Stimulated activated CD4-positive, alpha-beta T cell treated with anti-CD3 and anti-CD28 coated beads, Interleukin-4, amount 100 ng/mL, for 24 hours (primary cell): ENCODE measurements at places on chromosomes 1 and 21.

- DNase-seq: no peak
Observed at GRCh38 chr1:25003457-25004190, 73.5 kb upstream of the RUNX3 start.

- DNase-seq: no peak
Observed at GRCh38 chr1:3345792-3346191, 108.7 kb upstream of the ARHGEF16 start.

- no peak for DNase-seq
Observed at GRCh38 chr1:161973924-161974845, 49.5 kb downstream of the OLFML2B start.

- DNase-seq: no peak
Observed at GRCh38 chr21:18468790-18469189, 65.2 kb upstream of the TMPRSS15 start.

- DNase-seq: no peak
Observed at GRCh38 chr21:21018821-21019220, 20.6 kb downstream of the NCAM2 start.

DNA sequence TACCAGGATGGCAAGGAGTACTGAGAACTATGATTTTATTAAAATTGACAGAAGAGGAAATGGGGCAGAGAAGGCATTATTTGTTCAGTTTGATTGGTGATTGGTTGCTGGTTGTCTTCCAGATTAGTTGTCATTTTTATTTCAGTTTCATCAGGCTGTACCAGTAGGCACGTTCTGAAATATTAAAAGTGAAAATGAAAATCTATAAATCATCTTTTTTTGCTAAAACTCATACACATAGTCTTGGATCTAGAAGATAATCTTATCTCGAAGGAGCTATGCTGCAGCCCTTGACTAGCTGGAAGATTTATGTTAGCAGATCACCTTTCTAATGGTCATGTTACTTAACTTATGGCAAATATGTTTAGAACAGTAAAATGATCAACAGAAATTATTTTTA lies 29.0 kb downstream of the NEK7 start:
- no peak for DNase-seq

DNA sequence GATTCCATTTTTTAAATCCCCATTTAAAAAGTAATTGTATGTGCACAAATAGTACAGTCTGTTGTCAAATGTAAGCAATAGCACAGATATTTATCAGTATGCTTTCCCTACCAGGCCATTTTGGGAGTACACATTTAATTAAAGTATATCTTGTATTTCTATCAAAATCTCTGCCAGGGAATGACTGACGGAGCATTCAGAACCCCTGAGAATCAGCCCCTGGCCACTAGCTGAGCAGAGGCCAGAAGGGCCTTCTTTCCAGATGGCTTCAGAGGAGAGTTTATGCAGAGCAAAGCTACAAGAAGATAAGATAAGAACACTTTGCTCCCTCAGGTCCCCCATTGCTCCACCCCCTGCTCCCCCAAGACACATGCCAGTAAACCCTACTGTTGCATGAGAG lies 99.9 kb upstream of the PROX1 start:
- DNase-seq: no peak

- peak; percentile 30 for DNase-seq
Observed at GRCh38 chr1:204438628-204439027, 27.0 kb upstream of the PPP1R15B start.

- DNase-seq: no peak
Observed at GRCh38 chr1:54153535-54154439, 987 bp upstream of the CDCP2 start.

- DNase-seq: no peak
Observed at GRCh38 chr1:10686404-10687040, 109.9 kb downstream of the CASZ1 start.

DNA sequence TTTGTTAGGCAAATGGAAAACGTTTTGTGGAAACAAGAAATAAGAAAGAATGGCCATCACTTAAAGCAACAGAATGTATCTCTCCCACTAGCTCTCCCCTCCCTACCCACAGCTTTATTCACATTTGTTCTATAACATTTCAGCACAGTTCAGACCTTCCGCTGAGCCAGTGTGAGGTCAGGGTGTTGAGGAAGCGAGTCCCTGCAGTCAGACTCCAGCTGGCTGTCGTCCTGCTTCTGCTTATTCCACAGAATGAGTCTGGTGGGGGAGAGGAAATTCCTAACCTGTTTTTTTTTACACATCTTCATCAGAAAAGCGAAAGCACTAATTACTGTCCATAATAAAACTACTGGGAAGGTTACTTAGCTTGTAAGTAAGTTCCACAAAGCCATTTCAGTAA lies 39.0 kb downstream of the MRPL39 start:
- DNase-seq: no peak

- no peak for DNase-seq
Observed at GRCh38 chr1:109740615-109741373, at the start of gene GSTM3. Gene GSTM3, minus strand, starts transcription at chr1:109741038. Its CDS starts 751 bp downstream, at chr1:109740287.
